Stimulated activated naive CD8-positive, alpha-beta T cell treated with anti-CD3 and anti-CD28 coated beads, Interleukin-15, Interleukin-2, amounts not matched to agents 100 U/mL and 50 U/mL, for 24 hours (primary cell): ENCODE measurements at places on chromosomes 5 and 9.

DNA sequence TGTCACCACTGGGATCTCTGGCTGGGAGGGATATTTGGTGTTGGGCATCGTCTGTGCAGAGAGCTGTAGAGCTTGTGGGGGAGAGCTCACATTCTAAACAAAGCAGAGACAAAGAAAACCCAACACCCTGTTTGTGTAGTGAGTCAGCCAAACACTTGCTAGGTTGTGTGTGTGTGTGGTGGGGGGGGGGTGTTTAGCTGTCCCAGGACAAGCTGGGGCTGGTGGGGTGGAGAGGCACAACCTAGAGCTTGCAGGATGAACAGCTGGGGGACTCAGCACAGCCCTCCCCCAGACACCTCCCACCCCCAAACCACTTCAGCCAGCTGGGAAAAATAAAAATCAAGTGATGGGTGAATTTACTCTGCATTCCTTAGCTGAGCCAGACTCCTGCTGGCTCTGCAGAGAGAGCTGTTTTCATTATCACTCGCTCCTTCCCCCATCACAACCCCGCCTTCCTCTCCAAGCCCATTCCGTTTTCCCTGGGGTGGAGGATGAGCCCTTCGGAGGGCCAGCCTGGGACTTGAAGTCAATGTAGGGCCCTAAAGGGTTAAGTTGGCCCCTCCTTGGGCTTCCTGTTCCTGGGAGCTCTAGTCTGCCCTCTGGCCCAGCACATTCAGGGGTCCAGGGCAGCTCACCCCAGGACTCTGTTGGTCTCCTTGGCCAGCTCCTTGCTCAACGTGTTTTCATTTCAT lies 2.6 kb downstream of the OLFML2A start:
- DNase-seq = no peak

DNA sequence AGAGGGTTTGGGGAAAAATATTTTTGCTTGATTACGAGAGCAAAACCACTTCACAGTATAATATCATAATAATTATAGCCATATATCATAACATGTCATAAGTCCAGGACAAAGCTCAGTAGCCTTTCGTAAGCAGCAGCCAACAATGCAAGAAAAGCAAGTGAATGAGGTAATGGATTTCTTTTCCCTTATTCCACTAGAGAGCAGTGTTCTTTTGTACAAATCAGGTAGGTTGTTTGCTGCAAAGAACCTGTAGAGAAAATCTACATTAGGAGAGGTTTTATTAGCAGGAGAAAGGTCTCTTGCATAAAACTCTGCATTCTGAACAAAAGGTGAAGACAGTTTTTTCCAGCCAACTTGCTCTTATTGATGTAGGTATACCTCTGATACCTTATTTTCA lies 1033.4 kb downstream of the TLE4 start:
- DNase-seq = no peak

DNA sequence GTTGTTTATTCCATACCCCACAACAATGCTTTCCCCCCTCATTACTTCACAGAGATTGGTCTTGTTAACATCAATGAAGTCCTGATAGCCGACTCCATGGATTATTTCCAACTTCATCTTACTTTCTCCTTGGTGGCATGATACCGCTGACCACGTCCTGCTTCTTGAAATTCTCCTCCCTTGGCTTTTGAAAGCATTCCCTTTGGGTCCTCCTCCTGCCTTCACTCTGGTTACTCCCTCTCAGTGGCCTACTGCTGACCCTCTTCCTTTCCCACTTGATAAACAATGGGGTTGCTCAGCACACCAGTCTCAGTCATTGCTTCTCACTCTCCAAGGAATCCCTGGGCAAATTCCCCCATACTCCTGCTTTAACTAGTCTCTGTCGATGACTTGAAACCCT lies 283.9 kb downstream of the SEC61B start:
- DNase-seq = no peak

DNA sequence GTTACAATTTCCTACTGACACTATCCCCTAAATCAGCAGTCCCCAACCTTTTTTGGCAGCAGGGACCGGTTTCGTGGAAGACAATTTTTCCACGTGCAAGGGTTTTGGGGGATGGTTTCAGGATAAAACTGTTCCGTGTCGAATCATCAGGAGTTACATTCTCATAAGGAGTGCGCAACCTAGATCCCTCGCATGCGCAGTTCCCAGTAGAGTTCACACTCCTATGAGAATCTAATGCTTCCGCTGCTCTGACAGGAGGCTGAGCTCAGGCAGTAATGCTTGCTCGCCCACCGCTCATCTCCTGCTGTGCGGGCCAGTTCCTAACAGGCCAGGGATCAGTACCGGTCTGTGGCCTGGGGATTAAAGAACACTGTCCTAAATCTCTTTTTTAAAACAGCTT lies 13.2 kb upstream of the NFIL3 start:
- DNase-seq = no peak

- no peak for DNase-seq
Observed at GRCh38 chr9:110744715-110745384, 76.3 kb downstream of the MUSK start.

- DNase-seq = no peak
Observed at GRCh38 chr5:159045165-159045811, 54.4 kb downstream of the EBF1 start.

DNA sequence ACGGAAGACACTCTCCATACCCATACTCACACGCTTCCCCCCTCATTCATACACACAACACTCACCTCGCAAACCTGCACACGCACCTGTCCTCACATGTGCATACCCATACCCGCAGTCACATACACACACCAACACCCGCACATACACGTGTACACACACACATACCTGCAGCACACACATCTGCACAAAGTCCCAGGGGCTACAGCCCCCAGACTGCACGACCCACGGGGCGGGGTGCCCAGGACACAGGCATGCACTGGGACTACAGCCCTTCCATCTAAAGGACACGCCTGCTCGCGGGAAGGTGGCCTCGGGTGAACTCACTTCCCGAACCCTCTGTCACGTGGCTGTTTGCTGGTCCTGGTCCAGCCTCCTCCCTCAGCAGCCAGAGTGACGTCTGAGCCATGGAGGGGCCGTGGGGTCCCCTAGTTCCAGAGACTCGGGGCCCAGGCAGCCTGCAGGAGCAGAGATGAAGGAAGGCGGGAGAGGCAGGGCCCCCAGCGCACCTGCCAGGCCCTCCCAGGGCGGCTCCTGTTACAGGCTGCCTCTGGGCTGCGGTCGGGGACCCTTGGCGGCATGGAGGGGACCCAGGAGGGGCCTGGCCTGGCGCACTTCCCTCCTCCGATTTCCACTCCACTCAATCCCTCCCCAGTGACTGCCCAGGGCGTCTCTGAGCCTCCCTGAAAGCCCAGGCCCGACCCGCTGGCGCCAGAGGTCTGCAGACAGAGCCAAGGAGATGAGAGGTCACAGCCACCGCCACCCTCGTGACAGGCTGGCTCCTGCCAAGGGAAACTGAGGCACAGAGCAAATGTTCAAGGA lies 8.1 kb downstream of the SLC12A7 start:
- DNase-seq = no peak

DNA sequence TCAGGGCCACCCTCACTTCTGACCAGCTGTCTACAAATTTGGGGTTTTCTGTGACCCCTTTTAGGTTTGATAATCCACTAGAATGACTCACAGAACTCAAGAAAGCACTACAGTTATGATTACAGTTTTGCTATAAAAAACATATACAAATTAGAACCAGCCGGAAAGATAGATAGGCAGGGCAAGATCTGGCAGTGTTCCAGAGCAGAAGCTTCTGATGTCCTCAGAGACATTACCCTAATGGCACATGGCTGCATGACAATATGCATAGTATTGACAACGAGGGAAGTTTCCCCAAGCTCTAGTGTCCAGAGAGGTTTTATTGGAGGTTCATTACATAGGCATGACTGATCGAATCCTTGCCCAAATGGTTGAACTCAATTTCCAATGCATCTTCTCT lies 158.1 kb downstream of the RAB3C start:
- DNase-seq = no peak

- DNase-seq = no peak
Observed at GRCh38 chr5:173781432-173781815, 106.7 kb upstream of the CPEB4 start.

- no peak for DNase-seq
Observed at GRCh38 chr5:24644761-24645160, at the start of gene CDH10. Gene CDH10 (minus strand): TSS chr5:24644978. CDS start chr5:24593490, 51,488 bp downstream.
